Stimulated activated CD4-positive, alpha-beta T cell treated with anti-CD3 and anti-CD28 coated beads, Interleukin-2, amount 100 ng/mL, for 4 hours (primary cell): ENCODE measurements at places on chromosomes 4 and X.

DNA sequence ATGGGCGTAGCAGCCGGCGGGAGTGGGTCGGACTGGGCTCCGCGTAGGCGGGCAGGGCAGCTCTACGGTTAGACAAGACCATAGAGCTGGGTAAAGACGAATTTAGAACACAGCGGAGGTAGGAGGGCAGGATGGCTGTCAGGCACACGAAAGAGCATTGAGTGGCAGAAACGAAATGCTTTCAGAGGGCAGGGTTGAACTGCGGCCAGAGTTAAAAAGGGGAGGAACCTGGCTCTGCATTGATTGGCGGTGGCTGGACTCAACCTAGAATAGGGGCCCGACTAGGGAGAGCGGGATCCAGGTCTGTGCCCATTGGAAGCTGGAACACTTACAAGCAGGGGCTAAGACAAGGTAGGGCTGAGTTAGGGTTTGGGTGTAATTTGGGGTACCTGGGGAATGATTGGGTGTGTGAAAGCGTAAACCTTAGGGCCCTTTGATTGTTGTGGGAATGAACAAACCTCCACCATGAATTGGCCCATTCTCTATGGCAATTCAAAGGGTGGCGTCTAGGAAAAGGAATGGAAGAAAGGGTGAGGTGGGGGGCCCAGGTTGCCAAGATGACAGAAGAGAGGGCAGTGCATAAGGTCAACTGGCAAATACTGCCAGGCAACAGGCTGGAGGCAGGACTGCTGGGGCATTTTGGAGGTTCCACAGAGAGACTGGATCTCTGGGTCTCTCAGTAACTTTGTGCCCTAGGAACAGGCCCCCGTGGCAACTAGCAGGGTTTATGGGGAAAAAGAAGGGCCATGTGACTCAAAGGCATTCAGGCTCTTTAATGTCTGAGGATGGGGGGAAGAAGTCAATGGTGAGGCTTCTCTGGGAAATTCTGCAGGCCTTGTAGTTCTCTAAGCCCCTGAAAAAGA, 911 bp upstream of the ELK1 start:
- DNase-seq, result no peak

DNA sequence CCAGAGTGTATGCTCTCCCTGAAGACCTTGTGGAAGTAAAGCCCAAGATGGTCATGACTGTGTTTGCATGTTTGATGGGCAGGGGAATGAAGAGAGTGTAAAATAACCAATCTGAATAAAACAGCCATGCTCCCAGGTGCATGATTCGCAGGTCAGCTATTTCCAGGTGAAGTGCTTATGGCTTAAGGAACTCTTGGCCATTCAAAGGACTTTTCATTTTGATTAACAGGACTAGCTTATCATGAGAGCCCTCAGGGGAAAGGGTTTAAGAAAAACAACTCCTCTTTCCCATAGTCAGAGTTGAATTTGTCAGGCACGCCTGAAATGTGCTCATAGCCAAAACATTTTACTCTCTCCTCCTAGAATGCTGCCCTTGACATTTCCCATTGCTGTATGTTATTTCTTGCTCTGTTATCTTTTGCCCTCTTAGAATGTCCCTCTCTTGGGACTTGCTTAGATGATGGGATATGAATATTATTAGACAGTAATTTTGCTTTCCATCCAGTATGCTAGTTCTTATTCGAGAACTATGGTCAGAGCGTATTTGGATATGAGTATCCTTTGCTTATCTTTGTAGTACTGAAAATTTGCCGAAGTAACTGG, 88.6 kb downstream of the PLS3 start:
- DNase-seq, result no peak

GRCh38 chrX:122464341-122464740, 719.7 kb upstream of the GRIA3 start:
- DNase-seq, result no peak

- DNase-seq, result no peak
Measured at GRCh38 chr4:142781114-142781513, 65.0 kb downstream of the INPP4B start.

DNA sequence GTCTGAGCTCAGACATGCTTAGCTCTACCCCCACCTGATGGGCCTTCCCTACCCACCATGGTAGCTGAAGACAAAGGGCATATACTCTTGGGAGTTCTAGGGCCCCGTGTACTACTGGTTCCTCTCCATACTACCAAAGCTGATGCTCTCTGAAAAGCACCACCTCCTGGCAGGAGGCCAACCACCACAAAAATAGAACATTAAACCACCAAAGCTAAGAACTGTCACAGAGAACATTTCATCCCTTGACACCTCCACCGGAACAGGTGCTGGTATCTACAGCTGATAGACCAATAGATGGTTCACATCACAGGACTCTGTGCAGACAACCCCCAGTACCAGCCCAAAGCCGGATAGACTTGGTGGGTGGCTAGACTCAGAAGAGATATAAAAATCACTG, 13.4 kb downstream of the EDA2R start:
- no peak for DNase-seq

DNA sequence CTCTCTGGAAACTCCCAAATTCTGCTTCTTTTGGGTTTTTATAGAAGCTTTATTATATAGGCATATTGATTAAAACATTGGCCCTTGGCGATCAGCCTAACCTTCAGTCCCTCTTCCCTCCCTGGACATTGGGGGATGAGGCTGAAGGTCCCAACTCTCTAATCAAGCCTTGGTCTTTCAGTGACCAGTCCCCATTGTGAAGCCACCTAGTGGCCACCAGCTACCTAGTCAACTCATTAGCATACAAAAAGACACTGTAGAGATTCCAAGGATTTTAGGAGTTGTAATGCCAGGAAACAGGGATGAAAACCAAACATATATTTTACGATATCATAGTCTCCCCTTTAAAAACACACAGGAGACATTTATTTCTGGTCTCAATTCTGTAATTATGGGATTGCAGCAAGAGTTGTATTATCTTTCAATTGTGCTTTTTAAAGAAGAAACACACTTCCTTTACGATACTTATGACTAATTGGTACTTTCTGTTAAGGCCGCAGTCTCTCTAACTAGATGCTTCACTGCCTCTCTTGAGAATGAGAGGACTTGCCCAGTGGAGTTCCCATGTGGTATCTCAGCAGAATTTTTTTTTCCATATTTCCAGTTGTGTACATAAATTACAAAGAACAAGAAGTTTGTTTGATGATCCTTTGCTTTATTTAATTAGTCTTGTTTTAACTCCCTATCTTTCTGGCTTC, 58.2 kb downstream of the WDR17 start:
- no peak for DNase-seq

GRCh38 chr4:8509311-8509950, 68.9 kb downstream of the TRMT44 start:
- no peak for DNase-seq

- DNase-seq, result no peak
Measured at GRCh38 chr4:9849538-9849920, 68.1 kb downstream of the DRD5 start.

- no peak for DNase-seq
Measured at GRCh38 chrX:131862321-131862720, 160.8 kb upstream of the STK26 start.
